Osteoblast (primary cell): ENCODE measurements at places on chromosomes 2 and 18.

DNA sequence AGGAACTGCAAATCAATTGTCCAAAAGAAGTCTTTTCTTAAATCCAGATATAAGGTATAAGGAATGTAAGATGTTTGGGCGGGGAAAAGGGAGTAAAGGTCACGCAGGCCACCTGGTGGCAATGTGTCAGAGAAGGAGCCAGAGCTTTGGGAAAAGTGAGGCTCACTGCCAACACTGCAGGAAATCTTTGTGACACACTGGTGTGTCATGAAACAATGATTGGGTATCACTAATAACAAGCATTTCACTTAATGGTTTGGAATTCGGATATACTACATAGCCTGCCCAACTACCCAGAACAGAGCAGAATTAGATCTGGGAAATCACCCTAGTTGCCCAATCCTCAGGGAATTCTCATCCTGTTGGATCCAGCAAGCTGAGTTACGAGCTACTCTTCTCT, 61.0 kb downstream of the RBMS1 start:
- DNase-seq: peak; percentile 80

DNA sequence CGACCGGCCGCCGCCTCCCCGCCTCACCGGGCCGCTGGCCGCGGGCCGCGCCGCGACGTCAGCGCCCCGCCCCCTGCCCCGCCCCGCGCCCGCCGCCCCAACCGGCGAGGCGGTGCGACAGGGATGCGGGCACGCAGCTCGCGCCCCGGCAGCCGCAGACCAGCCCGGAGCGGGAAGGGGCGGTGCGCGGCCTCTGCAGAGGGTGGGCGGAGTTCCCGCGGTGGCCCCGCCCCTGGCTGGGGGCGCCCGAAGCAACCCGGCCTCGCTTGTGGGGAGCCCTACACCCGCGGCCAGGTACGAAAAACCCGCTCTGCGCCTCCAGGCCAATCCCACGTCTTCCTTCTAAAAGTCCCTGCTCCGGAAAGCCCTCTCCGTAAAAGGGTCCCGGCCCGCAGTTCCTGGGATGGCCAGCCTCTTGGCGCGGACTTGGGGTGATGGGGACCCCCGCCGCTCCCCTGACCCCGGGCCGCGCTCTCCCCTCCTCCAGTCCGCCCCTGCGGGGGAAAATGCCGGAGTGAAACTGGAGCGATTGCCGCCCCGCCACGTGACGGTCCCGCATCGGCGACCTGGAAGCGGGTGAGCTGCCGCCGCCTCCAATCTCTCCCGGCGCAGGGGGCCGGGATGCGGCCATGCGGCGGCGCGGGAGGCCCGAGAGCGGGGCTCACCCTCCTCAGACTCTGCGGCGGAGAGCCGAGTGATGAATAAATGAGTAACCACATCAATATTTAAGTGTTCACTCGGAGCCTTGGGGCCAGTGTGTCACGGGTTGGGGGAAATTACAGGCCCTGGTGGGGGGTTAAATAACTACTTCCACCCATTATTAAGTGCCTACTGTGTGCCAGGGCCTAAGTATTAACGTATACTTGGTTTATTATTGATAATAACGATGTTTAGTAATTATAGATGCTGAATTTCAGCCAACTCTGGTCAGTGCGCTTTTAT, at the start of gene RAB11FIP5:
Gene RAB11FIP5 (minus strand): TSS at position 36 of the 942 bp plus-strand sequence. CDS start 171 bp downstream, outside the sequence.
- peak; percentile 95 for DNase-seq

- DNase-seq: no peak
Observed at GRCh38 chr2:36355890-36356297, 316 bp downstream of the CRIM1 start.

- DNase-seq: peak; percentile 22
Observed at GRCh38 chr2:192007581-192008228, 160.8 kb upstream of the CAVIN2 start.

- DNase-seq: no peak
Observed at GRCh38 chr18:26519114-26519513, 29.2 kb downstream of the KCTD1 start.

DNA sequence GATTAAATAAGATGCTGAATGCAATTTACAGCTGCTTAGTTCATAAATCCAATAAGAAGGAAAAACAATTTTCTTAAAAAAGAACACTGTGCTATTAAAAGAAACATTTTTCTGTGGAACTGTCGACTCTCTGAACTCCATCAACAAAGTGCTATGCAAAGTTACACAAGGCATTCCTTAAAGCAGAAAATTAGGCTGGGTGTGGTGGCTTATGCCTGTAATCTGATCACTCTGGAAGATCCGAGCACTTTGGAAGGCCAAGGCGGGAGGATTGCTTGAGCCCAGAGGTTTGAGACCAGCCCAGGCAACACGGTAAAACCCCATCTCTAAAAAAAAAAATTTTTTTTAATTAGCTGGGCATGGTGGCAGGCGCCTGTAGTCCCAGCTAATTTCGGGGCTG, 13.0 kb downstream of the MCM6 start:
- DNase-seq: no peak

GRCh38 chr2:161104054-161104553, 56.1 kb upstream of the TANK start:
- no peak for DNase-seq

DNA sequence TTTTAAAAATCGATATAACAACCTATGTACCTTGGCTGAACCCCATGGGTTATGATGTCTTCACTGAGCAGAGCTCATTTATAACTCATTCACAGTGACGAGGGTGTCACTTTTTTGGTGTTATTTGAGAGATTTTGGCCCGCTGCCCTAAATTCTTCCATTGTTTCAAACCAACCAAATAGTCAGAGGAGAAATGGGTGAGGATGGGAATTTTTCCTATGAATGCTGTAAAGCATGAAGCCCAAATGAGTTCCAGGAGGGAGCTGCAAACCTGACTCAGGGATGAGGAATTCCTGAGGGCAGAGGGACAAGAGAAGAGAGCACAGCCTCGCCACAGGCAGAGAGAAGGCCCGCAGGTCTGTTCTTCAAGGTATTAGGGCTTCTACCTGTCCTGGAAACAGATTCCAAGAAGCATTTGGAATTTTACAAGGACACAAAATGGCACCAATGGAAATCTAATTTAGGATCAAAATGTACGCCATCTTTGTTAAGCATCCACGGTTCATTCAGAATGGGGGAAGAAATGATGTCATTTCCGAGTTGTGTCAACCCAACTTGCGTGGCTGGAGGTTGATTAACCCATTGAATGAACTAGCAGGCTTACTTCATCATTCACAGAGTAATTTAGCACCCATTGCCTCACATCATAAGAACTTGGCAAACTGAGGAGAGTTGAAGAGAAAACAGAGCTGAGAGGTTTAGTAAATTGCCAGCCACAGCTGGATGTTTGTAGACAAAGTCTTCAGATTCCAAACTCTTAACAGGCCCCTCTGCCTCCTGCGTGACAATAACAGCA, 133.5 kb downstream of the LAMA3 start:
- no peak for DNase-seq

- DNase-seq: no peak
Observed at GRCh38 chr2:47721296-47721695, 61.6 kb upstream of the MSH6 start.

GRCh38 chr2:137383391-137383790, 580.9 kb upstream of the HNMT start:
- no peak for DNase-seq

- DNase-seq: no peak
Observed at GRCh38 chr2:143954186-143954585, 565.7 kb downstream of the ZEB2 start.

- no peak for DNase-seq
Observed at GRCh38 chr18:45608400-45608799, 6.9 kb upstream of the SLC14A2 start.

- DNase-seq: peak; percentile 43
Observed at GRCh38 chr18:43161528-43161927, 46.0 kb upstream of the RIT2 start.
